ENCODE measurements at places on chromosomes 12 and 14.
A peak's percentile ranks its signal among the peaks of the same experiment; 100 is the strongest.

GRCh38 chr14:65824285-65824977 lies 411.9 kb downstream of the FUT8 start:
- peak; percentile 3 for DNase-seq

GRCh38 chr12:4421590-4422031 lies 24.0 kb downstream of the FGF6 start:
- no peak for DNase-seq

- no peak for DNase-seq
Observed at GRCh38 chr14:85217412-85217811, 312.5 kb upstream of the FLRT2 start.

DNA sequence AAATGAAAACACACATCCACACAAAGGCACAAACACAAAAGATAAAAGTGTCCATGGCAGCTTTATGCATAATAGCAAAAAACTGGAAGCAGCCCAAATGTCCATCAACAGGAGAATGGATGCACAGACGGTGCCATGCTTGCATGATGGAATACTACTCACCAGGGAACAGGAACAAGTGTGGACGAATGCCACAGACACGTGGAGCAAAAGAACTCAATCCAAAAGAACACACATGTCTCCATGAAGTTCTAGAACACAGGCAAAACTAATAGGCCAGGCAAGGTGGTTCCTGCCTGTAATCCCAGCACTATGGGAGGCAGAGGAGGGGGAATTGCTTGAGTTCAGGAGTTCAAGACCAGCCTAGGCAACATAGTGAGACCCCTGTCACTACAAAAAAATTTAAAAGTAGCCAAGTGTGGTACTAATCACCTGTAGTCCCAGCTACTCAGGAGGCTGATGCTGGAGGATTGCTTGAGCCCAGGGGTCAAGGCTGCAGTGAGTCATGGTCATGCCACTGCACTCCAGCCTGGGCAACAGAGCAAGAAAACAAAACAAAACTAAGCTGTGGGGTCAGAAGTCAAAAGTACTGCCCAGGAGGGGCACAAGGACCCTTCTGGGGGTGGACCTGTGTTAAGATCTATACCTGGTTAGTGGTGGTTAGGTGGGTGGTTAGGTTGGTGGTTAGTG lies 7.3 kb upstream of the TMEM119 start:
- DNase-seq, result peak; percentile 65

DNA sequence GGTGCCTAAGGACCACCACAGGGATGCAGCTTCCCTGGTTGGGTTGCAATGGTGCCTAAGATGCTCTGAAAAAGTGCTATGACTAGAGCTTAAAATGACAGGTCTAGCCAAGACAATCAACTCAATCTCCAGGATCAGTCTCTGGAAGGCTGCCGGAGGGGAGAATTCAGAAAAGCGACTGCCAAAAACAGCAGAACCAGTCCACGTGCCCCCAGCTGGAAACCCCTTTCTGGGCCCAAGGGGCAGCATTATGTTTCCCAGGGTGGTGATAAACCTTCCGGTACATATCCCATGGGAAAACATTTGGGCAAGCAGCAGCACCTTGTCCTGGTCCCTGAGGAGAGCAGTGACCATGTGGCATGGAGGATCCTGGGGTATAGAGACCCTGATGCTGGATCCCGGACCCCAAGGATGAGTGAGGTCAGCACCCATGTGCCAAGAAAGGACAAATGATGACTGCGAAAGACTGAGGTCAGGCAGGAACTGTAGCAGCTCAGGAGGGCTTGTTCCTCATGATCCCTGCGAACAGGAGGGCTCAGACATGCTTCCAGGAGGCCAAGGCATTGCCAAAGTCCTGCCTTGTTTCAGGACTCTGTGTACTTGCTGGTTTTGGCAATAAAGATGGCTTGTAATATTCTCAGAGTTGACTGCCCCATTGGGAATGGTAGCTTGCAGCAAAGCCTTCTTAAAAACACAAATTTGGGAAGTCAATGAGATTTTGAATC lies 49.9 kb upstream of the LTBP2 start:
- DNase-seq, result no peak
